Activated T-cell treated with anti-CD3 and anti-CD28 coated beads, Interleukin-2, amount 50 U/mL, for 1 hour (primary cell): ENCODE measurements at places on chromosomes 7 and 10.

- peak; percentile 75 for DNase-seq
Measured at GRCh38 chr10:42932735-42933447, 144.0 kb upstream of the RET start.

DNA sequence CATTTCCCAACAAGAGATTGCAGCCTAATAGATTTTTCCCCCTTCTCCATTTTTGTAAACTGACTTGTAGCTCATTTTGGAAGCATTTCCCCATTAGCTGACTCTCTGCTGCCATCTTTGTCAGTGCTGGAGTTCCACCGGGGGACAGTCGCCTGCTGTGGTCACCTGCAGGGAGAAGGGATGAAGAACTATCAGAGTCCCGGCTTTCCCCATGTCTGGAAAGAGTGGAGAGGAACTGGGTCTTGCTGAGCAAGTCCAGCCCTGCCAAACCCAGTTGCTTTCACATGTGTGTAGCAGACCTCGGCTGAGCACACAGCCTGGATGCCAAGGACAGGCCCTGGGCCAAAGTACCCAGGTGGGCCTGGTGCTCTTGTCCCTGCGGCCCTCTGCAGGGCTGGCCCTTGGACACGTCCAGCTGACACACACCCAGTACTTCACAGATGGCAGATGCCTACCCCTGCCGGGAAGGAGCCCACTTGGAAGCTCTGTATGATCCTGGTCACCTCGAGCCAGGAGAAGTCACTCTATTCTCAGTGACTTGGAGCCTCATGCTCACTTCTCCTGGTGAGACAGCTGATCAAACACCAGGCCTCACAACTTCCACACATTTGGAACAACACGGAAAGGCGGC, 157.3 kb upstream of the NPVF start:
- DNase-seq = no peak

DNA sequence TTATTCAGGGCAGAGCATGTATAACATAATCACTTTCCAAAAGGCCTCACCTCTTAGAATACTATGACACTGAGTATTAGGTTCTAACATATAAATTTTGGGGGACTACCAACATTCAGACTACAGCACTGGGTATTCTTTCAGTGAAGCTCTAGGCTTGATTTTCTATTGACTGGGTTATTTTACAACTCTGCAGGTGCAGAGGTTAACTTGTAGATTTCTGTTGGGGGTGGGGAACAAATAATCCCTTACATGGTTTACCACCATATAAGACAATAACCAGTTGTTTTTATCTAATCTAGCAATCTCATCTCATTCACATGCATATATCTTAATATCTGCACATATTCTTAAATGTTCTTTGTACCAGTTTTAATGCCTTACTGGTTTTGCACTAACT, 73.9 kb downstream of the ATE1 start:
- no peak for DNase-seq

DNA sequence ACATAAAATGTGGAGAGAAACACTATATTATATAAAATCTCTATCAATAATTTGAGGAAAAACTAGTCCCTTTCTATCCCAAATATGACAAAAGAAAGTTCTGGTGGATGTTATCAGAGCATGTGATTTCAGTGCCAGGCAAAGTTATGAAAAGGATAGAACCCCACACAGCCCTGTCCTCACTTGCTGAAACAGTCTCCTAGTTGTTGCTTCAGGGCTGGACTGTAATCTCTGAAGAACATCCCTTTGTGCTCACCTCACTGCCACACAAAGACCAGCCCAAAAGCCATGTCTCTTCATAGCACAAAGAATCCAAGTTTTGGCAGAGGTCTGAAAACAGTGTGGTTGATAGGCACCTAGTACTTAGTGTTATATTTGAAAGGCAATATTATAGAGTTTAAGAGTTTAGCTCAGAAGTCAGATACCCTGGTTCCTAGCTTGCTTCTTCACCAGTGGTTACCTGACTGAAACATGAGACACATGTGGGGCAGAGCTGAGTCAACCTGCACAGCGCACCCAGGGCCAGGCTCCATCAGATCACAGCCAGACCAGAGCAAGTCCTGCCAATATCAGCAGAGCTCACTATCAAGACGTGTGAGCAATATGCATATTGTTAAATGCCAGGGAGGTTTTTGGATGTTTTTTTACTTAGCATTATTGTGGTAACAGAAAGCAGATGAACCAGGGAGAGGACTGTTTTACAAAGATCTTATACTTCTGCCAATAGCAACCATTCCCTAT, 25.0 kb downstream of the CYP3A7 start:
- DNase-seq = no peak

- no peak for DNase-seq
Measured at GRCh38 chr10:129029051-129029450, 438.0 kb upstream of the MGMT start.

GRCh38 chr7:83956104-83956503, 238.5 kb downstream of the SEMA3A start:
- no peak for DNase-seq

- no peak for DNase-seq
Measured at GRCh38 chr7:22194658-22195273, 162.2 kb downstream of the RAPGEF5 start.

- peak; percentile 86 for DNase-seq
Measured at GRCh38 chr10:25015828-25016375, at the start of gene ENKUR. Gene ENKUR (minus strand): TSS chr10:25016158. CDS start chr10:25015936, 222 bp downstream.

DNA sequence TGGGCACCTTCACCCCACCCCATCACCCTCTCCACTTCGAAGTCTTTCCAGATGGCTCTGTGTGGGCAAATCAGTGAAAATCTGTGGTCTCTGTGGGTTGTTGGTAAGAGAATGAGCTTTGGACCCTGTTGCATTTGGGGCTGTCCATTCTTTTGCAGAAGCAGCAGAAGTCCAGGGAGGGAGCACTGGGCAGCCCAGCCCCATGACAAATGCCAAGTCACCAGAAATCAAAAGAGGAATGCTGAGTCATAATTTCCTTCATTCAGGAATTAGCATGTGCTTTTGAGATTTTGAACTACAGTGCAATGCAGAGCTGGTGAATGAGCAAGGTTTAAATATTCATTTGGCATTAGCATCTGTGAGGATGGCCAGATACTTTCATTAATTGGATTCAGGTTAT, 556.2 kb downstream of the LRMDA start:
- no peak for DNase-seq

DNA sequence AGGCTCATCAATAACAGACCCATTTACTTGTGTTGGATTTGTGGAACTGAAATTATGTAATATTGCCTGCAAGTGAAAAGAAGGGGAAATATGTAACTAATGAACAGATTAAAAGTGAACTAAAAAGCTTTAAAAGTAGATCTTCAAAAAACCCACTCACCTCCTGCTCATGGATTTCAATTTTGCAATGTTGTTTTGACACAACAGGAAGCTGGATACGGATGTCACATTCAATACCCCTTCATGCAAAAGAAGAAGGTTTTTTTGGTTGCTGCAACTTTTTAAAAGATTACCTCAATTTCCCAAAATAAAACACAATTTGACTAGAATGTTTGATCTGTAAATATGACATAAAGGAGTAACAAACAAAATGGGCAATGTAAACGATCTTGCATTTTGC, 3.3 kb downstream of the MKI67 start:
- no peak for DNase-seq

GRCh38 chr10:107577221-107577620, 412.7 kb upstream of the SORCS1 start:
- no peak for DNase-seq

GRCh38 chr7:79979437-79979836, 155.2 kb upstream of the GNAI1 start:
- no peak for DNase-seq

DNA sequence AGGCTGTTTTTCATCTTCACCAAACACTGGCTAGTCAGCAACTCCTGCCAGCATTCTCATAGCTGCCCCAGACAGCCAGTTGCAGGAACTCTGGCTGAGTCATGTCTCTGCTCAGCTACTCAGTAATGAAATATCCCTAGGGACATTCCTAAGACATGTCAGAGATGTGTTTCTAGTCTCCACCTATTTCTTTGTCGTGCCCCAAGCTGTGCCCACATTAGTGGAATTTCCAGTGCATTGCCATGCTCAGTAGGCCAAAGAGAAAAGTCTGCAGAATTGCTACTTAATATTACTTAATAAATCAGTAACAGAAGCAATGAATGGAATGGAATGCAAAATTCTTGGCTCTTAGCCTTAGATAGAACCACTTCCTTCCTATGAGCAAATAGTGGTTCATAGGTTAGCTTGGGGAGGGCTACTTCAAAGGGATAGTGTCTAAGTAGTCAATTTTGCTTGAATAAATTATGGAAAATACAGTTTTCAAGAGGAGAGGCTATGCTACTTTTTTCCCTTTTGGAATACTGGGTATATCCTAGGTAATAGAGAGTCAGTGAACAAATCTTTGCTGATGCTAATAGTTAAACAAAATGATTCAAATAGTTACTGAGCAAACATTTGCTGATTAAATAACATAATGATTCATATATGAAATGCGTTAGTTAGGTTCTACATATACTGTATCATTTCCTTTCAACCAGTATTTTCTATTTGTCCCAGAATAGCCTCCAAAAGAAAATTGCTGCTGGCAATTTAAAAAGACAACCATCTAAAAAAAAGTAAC, 23.6 kb upstream of the SEMA3C start:
- no peak for DNase-seq

DNA sequence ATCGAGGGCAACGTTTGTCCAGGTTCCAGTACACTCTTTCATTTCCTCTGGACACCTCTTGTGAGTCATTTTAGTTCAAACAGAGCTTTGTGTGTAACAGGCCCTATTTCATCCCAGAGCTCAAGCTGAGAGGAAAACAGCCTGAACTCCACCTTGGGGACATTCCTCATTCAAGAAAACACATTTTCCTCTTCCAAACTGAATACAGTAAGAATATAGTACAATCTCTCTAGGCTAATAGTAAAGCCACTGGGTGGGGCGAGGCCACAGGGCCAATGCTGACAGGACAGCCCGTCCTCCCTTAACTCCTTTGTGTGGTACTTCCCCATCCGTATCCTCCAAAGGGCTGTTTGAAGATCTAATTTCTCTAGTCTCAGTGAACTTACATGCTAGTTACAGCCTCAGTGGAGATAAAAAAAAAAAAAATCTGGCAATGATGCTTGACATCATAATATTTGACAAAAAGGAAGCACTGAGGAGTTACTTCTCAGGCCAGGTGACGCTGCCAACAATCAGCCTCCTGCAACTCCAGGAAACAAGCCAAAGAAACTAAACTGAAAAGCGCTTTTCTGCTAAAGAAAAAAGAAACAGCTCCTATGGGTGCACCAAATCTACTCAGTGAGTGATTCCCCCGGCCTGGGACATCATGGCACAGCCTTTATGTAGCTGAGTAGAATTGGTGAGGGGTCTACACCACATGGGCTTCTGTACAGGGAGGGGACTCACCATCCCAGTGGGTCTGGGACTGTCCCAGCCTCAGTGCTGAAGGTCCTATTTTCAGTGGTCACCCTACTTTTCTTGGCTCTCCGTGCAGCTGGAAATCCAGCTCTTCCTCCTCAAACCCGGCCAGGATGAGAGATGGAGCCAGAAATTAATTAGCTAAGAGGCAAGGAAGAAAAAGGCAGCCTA, 238.2 kb upstream of the NEBL start:
- no peak for DNase-seq

DNA sequence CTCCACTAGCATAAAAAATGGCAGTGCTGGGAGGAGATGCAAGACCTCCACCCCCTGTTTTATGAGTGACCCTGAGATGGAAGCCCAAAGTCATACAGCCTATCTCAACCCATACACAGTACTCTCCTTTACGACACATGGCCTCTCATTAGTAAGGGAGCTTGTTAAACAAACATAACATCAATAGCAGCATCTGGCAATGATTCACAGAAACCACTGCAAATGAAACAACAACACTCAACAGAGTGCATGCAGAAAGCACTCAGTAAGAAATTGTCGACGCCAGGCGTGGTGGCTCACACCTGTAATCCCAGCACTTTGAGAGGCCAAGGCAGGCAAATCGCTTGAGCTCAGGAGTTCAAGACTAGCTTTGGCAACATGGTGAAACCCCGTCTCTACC, 27.5 kb upstream of the FIGNL1 start:
- DNase-seq = no peak

DNA sequence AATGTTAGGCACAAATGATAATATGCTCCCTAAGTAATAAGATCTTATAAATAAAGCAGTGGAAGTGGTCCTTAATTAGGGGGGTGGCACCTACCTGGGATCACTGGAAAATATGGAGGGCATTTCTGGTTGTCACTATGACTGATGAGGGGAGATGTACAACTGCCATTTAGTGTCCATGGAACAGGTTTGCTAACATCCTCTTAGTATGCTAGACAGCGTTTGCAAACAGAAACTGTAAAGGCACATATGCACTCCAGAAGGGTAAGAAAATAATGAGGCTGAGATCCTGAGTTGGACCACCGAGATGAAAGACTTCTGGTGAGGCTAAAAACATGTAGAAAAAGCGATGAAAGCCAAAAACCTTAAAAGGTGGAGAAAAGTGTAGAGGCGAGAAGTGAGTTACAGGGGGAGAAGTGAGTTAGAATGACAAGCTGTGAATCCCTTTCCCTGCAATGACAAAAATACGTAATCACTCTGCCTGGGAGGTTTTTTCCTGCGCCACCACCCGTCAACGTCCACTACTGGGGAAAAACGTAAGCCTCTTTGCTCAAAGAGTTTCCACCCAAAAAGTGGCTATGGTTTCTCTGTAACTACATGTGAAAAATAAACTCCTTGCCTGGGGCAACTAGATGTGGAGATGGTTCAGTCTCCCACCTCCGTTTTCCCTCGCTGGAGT, 767 bp downstream of the KRIT1 start:
- no peak for DNase-seq

DNA sequence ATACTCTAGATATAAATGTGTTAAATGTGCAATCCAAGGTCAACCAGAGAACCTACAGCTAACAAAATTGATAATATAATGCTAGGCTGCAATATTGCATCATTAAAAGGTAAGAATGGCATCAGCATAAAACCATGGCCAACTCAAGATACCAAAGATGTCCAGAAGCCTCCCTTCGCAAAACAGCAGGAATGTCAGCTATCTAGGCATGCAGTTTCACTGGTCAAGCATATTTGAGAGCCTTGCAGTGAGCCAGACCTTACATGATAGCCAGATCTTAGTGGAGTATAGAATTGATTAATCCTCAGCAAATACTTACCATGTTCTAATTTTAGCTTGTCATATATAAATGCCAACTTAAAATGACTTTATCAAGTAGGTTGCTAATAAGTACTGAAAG, 138.8 kb downstream of the ZEB1 start:
- no peak for DNase-seq

DNA sequence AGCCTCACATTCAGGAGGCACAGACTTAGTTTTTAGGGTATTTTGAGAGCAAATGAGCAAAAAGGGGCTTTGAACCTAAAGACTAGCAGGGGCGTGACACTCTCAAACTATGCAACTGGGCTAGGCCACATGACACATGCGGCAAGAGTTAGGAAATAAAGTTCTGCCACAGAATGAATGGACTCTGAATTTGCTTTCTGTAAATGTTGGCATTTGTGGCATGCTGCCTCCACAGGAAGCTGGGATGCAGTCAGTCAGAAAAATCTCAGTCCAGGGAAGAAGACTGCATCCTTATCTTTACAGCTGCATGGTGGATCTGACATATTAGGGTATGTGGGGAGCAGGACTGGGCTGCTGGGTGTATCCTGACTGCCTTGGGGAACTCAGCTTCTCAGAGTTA, 181.0 kb downstream of the COBL start:
- DNase-seq = no peak

- DNase-seq = no peak
Measured at GRCh38 chr10:110629680-110630191, 14.4 kb upstream of the RBM20 start.

- DNase-seq = no peak
Measured at GRCh38 chr10:100878291-100878910, 34.4 kb upstream of the SLF2 start.
